Globus pallidus (tissue), 1 donor: ENCODE measurements at places on chromosomes 13 and 19.

GRCh38 chr13:91684746-91685145 is 286.3 kb downstream of the GPC5 start:
- no peak for DNase-seq

DNA sequence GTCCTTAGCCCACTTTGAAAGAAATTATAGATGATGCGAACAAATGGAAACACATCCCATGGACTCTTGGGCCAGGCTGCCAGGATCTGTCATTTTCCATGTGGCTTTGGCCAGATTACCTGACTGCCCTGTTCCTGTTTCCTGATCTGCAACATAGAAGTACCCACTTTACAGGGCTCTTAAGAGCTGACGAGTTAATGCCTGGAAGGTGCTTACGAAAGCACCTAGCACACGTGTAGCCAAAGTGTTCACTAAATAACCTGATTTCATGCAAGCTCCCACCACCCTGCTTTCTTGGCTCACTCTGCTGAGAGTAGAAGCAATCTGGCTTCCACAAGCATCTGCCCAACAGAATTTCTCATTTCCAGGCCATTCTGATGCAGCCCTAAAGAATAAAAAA is 575.2 kb downstream of the MYO16 start:
- DNase-seq, result no peak

GRCh38 chr13:67004511-67004910 is 225.6 kb downstream of the PCDH9 start:
- no peak for DNase-seq

GRCh38 chr19:28519218-28519779 is 693.7 kb downstream of the UQCRFS1 start:
- DNase-seq, result no peak

GRCh38 chr13:56735537-56735942 is 405.2 kb upstream of the PRR20A start:
- no peak for DNase-seq

- no peak for DNase-seq
Observed at GRCh38 chr13:111590796-111591195, 270.4 kb downstream of the TEX29 start.

DNA sequence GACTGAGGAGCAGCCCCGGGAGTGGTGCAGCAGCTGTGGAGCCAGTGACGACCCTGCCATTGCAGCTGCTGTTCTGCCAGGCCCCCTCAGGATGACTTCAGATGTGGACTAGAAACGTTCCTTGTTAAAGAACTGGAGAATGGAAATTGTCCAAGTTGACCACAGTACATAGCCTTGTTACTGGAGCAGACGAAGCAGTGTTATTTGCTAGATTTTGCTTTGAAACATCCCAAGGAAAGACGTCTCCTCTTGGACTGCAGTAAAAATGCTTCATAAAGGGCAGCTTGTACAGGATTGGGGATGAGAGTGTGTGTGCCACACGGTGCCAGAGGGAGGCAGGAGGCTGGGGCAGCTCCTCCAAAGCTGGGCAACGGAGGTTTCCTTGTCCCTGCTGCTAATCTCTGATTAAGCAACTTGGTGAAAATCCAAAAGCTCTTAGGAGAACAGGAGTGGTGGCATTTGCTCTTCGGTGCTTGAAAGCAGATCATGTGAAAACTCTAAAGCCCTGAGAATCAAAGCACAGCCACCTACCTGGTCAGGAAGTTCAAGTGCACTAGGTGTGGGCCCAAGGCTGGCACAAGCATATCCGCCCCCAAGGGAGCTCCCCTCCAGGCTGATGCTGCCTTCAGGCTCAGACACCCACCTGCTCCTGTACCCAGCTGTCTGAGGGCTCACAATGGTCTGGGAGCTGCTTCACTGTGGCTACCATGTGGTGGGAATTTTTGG is 34.5 kb downstream of the SHISA2 start:
- peak; percentile 78 for DNase-seq

DNA sequence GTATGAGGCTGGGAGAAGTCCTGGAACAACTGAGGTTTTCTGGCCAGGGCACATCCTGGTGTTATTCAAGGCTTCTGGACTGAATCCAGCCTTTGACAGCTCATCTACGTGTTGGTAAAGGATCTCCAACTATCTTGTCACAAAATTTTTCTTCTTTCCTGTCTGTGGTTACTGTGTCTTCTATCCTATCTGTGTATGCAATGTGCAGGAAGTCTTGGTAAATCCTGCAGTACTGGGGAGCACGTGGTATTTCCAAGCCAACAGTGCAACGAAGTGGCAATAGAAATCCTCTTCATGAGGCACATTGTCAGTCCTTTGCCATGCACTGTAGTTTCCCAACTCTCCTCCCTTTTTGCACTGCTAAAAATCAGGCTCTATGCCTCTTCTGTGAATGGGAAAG is 86.7 kb downstream of the ZNF100 start:
- no peak for DNase-seq

DNA sequence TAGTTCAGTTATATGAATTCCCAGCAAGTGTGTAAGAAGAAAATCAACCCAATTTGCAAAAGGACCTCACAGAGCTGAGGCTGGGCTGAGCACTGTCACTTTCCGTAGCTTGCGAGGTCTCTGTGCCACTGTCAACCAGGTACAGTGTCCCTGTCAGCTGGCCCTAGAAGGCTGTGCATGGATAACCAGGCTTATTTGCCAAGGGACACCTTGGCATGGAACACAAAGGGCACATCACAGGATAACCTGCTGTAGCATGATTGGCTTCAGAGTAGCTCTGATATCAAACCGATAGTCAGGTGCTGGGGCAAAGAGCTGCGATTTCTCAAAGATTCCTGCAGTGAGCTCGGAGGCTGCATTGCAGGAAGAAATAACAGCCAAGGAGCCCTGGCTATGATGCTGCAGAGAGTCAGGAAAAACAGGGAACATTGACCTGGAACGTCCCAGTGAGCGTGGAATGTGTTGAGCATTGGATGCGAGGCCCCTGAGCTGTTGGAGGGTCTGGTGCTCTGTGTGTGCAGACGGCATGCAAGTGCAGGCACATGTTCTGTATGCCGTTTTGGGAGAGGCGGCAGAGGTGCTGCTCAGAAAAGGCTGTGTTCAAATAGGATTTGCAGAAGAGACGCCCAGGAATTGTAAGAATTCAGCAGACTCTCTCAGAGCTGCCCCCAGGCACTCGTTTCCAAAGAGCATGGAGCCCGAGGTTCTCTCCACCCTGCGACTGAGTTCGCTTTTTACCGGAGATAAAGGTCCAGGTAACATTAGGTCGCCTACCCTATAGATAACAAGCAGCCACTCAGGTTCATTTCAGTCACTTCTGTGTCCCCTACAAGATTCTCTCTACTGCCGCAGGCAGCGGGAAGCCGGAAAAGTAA is 213.5 kb upstream of the IRS2 start:
- DNase-seq, result no peak

DNA sequence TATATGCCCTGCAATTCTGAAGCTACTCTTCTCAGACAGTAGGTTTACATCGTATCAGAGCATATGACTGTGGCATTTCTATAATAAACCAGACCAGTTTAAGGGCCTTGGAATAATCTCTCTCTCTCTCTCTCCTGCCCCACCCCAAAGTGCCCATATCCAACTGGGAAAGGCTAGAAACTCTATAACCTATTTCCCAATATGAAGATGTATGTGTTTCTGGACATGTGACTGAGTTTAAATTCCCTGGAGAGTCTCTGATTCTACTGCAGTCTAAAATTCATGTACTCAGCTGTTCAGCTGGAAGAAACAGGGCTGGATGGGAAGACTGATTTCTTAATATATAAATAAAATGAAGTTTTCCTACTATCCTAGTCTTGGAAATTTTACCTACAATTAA is 91.9 kb upstream of the MBNL2 start:
- no peak for DNase-seq

- DNase-seq, result peak; percentile 87
Observed at GRCh38 chr19:51777570-51778462, 16.8 kb downstream of the FPR2 start.

GRCh38 chr19:11458236-11458900 is 22.5 kb downstream of the ELAVL3 start:
- no peak for DNase-seq

DNA sequence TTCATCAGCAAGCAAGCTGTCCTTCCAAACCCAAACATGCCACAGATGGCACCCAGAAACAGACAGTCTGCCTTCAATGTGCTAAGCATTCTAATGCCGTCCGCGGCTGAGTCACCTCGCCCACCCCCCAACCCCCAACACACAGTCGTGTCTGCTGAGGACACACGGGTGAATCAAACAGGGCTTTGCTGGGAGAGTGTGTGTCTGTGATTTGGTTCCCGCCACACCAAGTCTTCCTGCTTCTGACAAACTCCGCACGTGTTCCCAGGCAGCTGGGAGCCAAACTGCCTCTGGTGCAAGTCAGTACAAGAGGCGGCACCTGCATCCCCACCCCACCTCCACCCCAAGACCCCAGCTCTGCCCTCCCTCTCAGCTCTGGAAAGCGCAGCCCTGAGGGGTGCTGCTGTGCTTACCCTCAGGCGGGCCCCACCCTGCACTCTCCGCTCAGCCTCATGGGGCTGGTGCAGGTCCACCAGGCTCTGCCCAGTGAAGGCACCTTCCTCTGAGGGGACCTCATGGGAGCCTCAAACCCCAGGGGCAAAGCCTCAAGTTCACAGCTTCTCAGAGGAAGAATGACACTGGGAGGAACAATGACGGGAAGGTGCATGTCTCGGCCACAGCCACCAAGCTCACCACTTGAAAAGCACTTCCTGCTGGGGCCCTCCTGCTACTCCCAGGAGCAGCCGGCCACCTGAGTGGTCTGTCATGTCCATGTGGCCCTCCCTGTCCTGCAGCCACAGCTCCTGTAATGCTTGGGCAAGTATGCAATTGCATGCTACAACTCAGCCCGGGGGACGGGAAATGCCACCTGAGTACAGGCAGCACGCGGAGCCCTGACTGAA is 15.0 kb upstream of the SLC35E1 start:
- DNase-seq, result no peak

- DNase-seq, result peak; percentile 66
Observed at GRCh38 chr19:37975071-37975470, 68.1 kb downstream of the SIPA1L3 start.

DNA sequence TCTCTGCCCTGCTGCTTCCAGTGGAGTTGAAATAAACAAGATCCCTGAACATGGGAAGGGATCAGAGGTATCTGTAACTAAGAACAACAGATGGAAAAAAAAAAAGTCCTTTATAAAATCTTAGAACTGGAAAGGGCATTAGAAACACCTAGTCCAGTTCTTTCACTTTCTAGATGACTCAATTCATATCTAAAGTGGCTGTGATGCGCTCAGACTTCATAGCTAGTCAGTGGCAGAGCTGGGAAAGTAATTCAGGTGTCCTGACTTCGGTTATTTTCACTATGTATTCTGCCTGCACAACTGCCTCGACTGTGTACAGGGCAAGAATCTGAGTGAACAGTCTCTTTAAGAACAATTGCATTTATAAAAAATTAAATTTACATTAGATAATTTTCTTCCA is 151.8 kb upstream of the TMTC4 start:
- no peak for DNase-seq

- no peak for DNase-seq
Observed at GRCh38 chr13:40228990-40229389, 437.5 kb downstream of the FOXO1 start.
